ENCODE measurements at places on chromosomes 6 and 20. TPM values are rescaled to one million over a fixed set of nuclear protein-coding genes. Genes with fewer than 3 reads are reported as not detected.

DNA sequence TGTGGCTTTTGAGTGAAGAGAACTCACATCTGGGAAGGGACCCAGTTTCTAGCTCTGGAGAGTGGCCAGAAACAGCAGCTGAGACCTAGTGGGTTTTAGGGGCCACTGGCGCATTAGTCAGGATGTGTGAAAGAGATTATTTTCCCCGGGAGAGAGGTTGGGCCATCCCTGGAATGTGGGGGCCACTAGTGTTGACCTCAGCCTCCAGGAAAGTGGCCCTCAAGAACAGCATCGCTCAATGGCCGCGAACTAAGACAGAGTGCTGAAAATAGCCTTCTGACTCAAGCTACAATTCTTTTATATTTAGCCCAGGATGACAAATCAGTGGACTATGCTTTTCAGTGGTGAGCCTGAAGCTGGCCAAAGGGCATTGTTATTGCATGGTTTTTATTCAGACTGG, 210.4 kb upstream of the RNF24 start:
- no peak overlapping the region for H3K4me3 ChIP-seq
- peaks cover 2% of the 10 kb centered on the region for H3K4me1 ChIP-seq
- DNase-seq, result no peak
- no peak overlapping the region for H3K27ac ChIP-seq
- peaks cover 6% of the 10 kb centered on the region for H3K27me3 ChIP-seq

GRCh38 chr6:89542081-89542857, 96.3 kb downstream of the LYRM2 start:
- no peak for DNase-seq
- H3K36me3 ChIP-seq, result no peaks in the 10 kb centered on the region
- H3K27me3 ChIP-seq, result no peaks in the 10 kb centered on the region
- H3K4me3 ChIP-seq, result no peak overlapping the region

- DNase-seq, result no peak
- H3K4me3 ChIP-seq, result no peak overlapping the region
- peaks cover 17% of the 10 kb centered on the region for H3K27me3 ChIP-seq
- no peaks in the 10 kb centered on the region for H3K4me1 ChIP-seq
- no peaks in the 10 kb centered on the region for H3K36me3 ChIP-seq
Observed at GRCh38 chr20:41360831-41361756, 5.5 kb downstream of the EMILIN3 start.

GRCh38 chr6:121959501-121959900, 440.0 kb upstream of the HSF2 start:
- H3K27ac ChIP-seq, result no peak overlapping the region
- no peak overlapping the region for H3K4me3 ChIP-seq
- H3K27me3 ChIP-seq, result no peaks in the 10 kb centered on the region
- no peak for DNase-seq

DNA sequence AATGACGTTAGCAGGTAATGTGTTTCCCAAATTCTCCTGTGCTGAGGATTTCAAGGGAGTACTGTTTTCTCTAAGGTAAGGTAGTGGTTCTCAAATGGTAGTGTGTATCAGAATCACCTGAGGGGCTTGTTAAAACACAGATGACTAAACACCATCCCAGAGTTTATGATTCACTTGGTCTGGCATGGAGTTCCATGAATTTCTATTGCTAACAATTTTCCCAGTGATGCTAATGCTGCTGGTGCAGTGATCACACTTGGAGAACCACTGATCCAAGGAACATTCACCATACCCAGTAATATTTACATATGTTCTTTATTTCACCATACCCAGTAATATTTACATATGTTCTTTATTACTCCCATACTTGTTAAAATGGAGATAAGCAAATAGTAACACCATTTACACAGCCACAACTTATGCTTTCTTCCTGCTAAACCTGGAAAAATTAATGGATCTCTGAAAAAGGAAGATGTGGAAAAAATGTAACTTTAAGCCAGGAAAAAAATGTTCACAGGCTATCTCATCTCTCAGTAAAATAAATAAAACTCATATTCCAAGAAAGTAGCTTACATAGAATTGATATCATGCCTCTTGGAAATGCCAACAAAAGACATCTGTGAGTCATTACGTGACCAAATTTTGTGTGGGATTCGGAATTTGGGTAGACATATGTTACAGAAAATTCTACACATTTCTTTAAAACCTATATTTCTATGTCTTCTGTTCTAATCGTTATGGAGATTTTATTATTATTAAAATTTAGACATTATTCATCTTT, 129.5 kb downstream of the MMUT start:
- no peaks in the 10 kb centered on the region for H3K27me3 ChIP-seq
- H3K4me3 ChIP-seq, result no peak overlapping the region
- no peak for DNase-seq
- no peak overlapping the region for H3K27ac ChIP-seq
- no peaks in the 10 kb centered on the region for H3K36me3 ChIP-seq
- H3K4me1 ChIP-seq, result peaks cover 2% of the 10 kb centered on the region

DNA sequence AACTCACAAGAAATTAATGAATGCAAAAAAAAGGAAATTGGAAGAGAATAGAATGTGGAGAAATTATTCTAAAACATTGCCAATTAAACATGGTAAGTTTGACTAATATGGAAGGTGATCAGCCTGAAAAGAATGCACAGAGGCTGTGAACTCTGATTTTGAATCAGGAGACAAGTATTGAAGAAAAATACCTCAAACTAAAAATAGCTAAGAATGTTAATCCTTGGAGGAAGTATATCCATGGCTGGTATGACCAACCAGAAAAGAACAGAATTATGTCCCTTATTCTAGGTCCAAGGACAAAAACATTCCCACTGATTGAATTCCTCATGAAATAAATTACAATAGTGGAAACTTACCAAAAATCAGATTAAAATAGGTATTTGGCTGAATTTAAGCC, 7.3 kb upstream of the RIMS1 start:
- no peak overlapping the region for H3K4me3 ChIP-seq
- H3K36me3 ChIP-seq, result no peaks in the 10 kb centered on the region
- H3K27ac ChIP-seq, result no peak overlapping the region
- DNase-seq, result no peak
- H3K4me1 ChIP-seq, result no peaks in the 10 kb centered on the region
- H3K27me3 ChIP-seq, result no peaks in the 10 kb centered on the region

DNA sequence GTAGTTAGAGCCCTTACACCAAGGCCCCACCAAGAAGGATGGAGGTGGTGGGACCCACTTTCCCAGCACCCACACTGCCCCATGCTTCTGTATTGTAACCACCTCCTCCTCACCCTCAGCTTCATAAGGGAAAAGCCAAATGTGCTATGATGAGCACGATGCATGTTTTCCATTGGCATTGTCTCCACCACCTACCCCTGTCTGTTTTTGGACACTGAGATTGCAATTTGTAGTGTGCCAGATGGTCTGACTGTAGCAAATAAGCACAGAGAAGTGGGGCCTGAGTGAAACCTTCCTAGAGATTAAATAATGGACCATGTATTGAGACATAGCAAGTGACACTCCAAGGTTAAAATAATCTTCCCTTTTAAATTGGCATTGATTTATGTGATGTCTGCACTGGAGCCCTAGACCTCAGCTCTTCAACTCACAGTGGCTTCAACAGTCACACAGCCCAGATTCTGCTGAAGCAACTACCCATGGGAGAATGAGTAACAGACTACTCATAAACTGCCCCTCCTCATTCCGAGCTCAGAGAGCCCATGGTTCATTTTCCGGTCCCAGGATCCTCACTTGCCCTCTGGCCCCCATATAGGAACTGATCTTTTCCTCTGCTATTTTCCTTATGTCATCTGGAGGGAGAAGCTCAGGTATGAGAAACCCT, 177.9 kb downstream of the COL9A1 start:
- H3K27ac ChIP-seq, result no peak overlapping the region
- DNase-seq, result no peak
- no peaks in the 10 kb centered on the region for H3K27me3 ChIP-seq
- H3K36me3 ChIP-seq, result no peaks in the 10 kb centered on the region
- H3K4me3 ChIP-seq, result no peak overlapping the region

- DNase-seq, result no peak
- no peaks in the 10 kb centered on the region for H3K27me3 ChIP-seq
- H3K4me3 ChIP-seq, result no peak overlapping the region
- H3K27ac ChIP-seq, result no peak overlapping the region
- H3K4me1 ChIP-seq, result no peaks in the 10 kb centered on the region
- H3K36me3 ChIP-seq, result no peaks in the 10 kb centered on the region
Observed at GRCh38 chr20:50982363-50982762, 23.7 kb downstream of the MOCS3 start.

DNA sequence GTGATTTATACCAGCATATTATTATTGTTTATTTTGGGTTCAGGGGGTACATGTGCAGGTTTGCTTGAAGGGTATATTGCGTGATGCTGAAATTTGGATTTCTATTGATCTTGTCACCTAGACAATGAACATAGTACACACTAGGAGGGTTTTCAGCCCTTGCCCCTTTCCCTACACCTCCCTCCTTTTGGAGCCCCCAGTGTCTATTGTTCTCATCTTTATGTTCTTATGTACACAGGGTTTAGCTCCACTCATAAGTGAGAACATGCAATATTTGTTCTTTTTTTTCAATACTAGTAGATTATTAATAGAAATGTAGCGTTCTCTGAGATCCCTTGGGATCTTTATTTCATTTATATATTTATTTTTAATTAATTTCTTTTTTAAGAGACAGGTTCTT, 79.2 kb upstream of the MRAP2 start:
- H3K27ac ChIP-seq, result no peak overlapping the region
- H3K4me1 ChIP-seq, result peaks cover 3% of the 10 kb centered on the region
- H3K36me3 ChIP-seq, result no peaks in the 10 kb centered on the region
- no peak for DNase-seq
- H3K27me3 ChIP-seq, result no peaks in the 10 kb centered on the region

DNA sequence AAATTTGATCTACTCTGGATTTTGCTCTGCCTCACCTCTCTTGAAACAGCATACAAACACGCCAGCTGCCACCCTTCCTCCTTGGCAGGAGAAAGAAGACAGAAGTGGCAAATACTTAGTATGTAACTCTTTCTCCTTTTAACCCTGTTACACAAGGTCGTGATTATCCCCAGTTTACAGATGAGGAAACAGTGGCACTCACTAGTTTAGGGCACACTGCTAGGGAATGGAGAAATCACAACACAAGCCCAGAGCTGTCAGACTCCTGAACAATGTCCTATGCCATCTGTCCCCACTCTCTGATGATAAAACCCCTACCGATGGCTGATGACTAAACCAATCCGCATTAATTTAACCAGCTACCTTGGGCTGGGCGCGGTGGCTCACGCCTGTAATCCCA, 79.7 kb downstream of the FGD2 start:
- no peak overlapping the region for H3K27ac ChIP-seq
- no peaks in the 10 kb centered on the region for H3K4me1 ChIP-seq
- H3K27me3 ChIP-seq, result no peaks in the 10 kb centered on the region
- H3K36me3 ChIP-seq, result no peaks in the 10 kb centered on the region
- no peak for DNase-seq
- no peak overlapping the region for H3K4me3 ChIP-seq

DNA sequence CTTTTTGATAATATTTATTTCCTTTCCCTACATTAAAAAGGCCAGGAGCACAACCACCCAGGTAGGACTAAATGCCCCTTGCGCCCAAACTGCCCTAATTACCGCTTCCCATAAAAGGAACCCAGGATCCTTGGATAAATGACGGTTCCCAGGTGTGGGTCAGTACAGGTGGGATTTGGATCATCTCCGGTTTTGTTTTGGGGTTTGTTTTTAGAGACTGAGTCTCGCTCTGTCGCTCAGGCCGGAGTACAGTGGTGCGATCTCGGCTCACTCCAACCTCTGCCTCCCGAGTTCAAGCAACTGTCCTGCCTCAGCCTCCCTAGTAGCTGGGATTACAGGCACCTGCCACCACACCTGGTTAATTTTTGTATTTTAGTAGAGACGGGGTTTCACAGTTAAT, 28.4 kb downstream of the ZNF217 start:
- H3K27me3 ChIP-seq, result no peaks in the 10 kb centered on the region
- H3K27ac ChIP-seq, result no peak overlapping the region
- no peaks in the 10 kb centered on the region for H3K4me1 ChIP-seq
- H3K4me3 ChIP-seq, result no peak overlapping the region
- peaks cover 16% of the 10 kb centered on the region for H3K36me3 ChIP-seq

DNA sequence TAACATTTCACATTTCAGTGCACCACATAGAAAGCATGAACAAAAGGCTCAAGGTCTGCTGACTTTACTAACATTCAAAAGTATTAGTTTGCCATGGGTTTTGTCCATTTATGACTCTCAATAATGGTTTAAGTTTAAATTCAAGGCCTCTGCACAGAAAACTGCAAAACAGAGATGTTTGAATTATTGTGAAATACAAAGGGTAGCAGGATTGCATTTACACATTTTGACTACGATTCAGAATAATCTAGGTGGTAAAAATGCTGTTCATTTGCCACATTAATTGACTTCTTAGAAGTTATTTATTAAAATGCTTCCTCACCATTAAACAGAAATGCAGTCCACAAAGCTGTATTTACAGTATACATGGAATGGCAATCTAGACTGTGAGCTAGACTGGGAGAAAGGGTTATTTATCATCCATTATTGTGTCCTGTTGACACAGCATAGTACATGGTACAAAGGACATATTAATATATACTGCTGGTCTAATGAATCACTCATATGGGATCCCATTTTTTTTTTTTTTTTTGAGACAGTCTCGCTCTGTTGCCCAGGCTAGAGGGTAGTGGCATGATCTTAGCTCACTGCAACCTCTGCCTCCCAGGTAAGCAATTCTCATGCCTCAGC, 18.0 kb downstream of the USP49 start:
- no peaks in the 10 kb centered on the region for H3K4me1 ChIP-seq
- no peak for DNase-seq
- no peaks in the 10 kb centered on the region for H3K36me3 ChIP-seq
- no peaks in the 10 kb centered on the region for H3K27me3 ChIP-seq
- no peak overlapping the region for H3K4me3 ChIP-seq
- H3K27ac ChIP-seq, result no peak overlapping the region

DNA sequence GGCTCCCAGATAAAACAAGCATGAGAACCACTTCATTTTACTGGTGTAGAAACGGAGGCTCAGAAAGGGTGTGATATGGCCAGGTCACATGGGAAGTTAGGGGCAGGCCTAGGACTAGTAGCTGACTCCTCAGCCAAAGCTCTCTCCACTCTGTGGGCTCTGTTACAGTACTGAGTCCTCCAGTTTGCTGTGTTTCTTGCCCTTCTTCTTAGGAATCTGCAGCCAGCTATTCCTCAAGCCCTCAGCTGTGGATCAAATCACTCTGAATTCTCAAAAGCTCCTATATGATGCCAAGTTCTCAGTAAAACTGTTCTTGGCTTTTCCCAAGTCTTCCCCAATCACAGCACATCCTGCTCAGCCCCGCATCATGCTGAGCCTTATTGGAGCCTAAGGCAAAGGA, 42.5 kb upstream of the ADGRF1 start:
- no peak for DNase-seq
- H3K36me3 ChIP-seq, result no peaks in the 10 kb centered on the region
- H3K27me3 ChIP-seq, result no peaks in the 10 kb centered on the region
- no peaks in the 10 kb centered on the region for H3K4me1 ChIP-seq
- no peak overlapping the region for H3K4me3 ChIP-seq

The CABLES2 gene
- total RNA-seq, result 8.0 TPM

The FOXQ1 gene
- total RNA-seq, result not detected

The SPATA25 gene
- 3.0 TPM for total RNA-seq

The BTN1A1 gene
- 0.28 TPM for total RNA-seq

The COL11A2 gene
- 3.5 TPM for total RNA-seq

The UBD gene
- not detected for total RNA-seq

Measured in H1 (cell line).